H7 (cell line): ENCODE measurements at places on chromosomes 3 and 15. TPM values are rescaled to one million over a fixed set of nuclear protein-coding genes. Genes with fewer than 3 reads are reported as not detected.

The CCK gene
- 0.14 TPM in 1 of 2 replicates, not detected in the other for total RNA-seq

DNA sequence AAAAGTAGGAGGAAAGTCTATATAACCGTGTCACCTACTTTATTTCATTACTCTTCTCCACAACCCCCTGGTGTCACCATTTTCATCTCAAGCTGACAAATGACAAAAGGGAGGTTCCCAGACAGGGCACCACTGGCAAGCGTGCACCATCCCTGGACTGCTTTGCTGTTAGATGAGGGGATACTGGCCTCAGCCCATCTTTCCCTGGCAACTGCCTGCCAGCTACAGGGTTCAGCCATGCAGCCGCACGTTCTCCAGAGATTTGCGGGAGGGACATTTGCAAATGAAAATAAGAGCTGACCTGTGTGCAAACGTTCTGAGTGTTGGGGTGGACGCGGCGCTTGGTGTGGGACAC is 660 bp downstream of the UROC1 start:
- DNase-seq, result no peak

The TUSC7 gene
- total RNA-seq, result not detected in 2 replicates

The ARNT2 gene
- 1.5 and 3.1 TPM in 2 replicates for total RNA-seq

DNA sequence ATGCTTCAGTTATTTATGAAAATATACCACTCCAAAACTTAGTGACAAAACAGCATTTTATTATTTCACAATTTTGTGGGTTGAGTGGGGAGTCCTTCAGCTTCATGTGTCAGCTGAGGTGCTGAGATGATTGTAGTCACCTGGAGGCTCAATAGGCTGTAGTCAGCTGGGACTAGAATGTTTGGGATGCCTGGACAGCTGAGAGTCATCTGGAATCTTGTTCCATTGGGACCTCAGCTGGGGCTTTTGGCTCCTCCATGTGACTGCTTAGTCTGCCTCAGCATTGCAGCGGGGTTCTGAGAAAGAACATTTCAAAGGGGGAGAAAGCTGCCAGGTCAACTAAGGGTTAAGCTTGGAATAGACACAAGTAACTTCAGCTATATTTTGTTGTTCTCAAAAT is 13.4 kb downstream of the STT3B start:
- no peak for DNase-seq

The SYNPR gene
- 0.24 and 1.4 TPM in 2 replicates for total RNA-seq

The KCNAB1 gene
- 0.42 TPM in 1 of 2 replicates, not detected in the other for total RNA-seq

The PRICKLE2 gene
- 1.5 and 1.7 TPM in 2 replicates for total RNA-seq

The CSTA gene
- total RNA-seq, result not detected in 2 replicates

DNA sequence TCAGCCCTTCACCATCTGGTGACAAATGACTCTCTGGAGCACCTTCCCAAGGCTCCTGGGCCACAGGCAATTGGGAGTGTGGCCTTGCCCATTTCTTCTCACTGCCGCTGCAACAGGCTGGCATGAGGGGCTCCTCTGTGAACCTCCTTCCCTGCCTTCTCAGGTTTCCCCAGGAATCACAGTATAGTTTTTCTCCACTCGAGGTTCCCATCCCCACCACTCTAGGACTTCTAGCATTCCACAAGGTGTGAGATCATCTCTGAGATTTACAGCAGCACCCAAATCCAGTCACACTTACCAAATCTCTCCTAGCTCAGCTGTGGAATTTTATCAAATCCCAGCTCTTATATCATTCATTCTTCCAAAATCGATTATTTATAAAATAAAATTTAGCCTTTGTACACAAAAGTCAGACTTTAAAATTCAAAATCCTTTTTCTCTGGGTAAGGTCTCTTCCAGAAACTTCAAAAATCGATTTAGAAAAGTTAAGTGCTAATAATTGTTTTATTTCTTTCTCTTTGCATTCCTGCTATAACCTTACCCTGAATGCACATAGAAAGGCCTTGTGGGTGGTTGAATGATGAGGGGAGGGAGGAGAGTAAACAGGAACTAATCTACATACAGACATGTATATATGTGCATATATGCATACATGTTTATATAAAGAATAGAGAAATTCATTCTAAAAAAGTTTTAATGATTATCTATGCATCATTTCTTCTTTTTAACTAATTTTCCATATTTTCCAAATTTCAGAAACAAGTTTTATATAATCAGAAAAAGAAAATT is 18.9 kb upstream of the ATP13A4 start:
- no peak for DNase-seq

- DNase-seq, result no peak
Observed at GRCh38 chr3:127819086-127819485, 3.2 kb downstream of the MGLL start.

GRCh38 chr3:102112704-102113230 is 263.5 kb downstream of the NFKBIZ start:
- DNase-seq, result no peak

- no peak for DNase-seq
Observed at GRCh38 chr15:68594533-68595259, 15.9 kb downstream of the CORO2B start.

DNA sequence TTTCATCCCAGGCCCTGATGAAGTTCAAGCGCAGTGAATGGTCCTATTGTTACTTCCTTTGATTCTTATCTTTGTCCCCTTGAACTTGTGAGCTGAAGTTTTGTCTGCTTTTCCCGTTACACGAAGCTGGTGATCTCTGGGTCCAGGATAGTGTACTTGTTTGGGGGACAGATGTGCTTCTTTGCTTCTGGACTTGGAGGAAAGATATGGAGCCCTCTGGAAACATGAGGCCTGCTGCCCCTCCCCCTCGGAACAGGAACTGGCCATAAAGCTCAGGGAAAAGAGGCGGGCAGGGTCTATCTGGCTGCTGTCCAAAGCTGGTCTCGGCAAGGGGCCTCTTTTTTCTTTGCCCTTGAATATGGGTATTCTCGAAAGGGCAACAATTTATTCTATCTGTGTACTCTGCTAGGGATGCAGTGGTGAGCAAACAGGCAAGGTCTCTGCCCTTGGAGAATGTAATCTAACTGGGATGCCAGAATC is 47.6 kb downstream of the IDH2 start:
- DNase-seq, result no peak

The CCNB2 gene
- total RNA-seq, result 103 and 128 TPM in 2 replicates

DNA sequence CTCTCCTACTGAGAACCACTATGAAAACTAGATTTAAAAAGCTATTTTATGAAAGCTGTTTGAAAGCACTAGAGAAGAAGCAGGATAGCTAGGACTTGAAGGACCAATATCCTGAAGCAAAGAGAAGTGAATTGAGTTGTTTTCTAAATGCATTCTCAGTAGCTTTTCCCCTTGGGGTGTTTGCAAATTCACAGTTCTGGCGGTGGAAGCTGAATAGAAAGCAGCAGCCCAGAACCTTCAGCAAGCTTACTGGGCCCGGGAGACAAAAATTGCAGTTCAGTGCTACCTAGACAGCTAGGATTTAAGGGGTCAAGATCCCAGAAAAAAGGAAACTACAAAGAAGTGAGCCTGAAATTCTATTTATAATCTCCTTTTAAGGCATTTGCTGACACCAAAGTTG is 31.3 kb upstream of the ANP32A start:
- DNase-seq, result no peak

- DNase-seq, result no peak
Observed at GRCh38 chr3:133208184-133208583, 170.0 kb downstream of the TMEM108 start.

DNA sequence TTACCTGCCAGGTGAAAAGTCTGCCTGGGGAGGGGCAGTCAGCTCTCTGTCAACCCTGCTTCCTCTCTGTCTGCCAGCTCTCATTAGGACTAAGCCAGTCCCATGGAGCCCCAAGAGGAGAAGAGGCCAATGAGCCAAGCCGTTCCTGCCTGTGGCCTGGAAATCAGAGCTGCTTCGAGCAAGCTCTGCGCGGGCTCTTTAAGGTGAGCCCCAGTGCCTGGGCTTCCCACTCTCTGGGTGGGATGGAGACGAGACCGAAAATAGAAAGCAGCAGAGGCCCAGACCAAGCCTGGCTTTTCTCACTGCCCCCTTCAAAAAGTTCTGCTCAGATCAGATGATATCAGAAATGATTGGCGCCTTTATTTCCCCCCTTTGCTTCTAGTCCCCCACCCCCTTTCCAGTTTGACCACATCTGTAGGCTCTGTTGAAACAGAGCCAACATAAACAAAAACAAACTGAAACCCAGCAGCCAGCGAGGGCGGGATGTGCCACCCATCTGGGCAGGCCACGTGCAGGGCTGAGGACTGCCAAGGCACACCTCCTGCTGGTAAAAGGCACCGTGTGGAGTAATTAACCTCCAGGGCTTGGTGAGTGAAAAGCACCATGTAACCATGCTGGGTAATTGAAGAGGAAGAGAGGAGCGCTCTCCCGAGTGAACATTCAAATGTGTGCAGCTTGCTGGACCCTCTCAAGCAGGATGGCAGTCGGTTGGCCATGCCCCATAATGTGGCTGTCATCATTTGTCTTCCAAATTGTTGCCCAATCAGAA is 471.0 kb upstream of the PROK2 start:
- peak; percentile 66 for DNase-seq

The ZMAT3 gene
- 0.48 and 0.78 TPM in 2 replicates for total RNA-seq

The TMOD2 gene
- 1.2 and 1.3 TPM in 2 replicates for total RNA-seq

The UBAP1L gene
- total RNA-seq, result 0.14 and 1.6 TPM in 2 replicates

GRCh38 chr3:194057570-194058188 is 78.3 kb upstream of the HES1 start:
- DNase-seq, result no peak

- DNase-seq, result peak; percentile 20
Observed at GRCh38 chr15:90022345-90022744, 21.2 kb downstream of the ZNF710 start.

The NDN gene
- total RNA-seq, result 42.8 and 53.5 TPM in 2 replicates

- no peak for DNase-seq
Observed at GRCh38 chr15:27871078-27871901, 227.8 kb downstream of the OCA2 start.

GRCh38 chr3:183584246-183584913 is 28.9 kb upstream of the KLHL6 start:
- DNase-seq, result no peak

The NISCH gene
- 51.1 and 70.7 TPM in 2 replicates for total RNA-seq

The SLC6A11 gene
- 0.24 and 0.48 TPM in 2 replicates for total RNA-seq

GRCh38 chr3:59412516-59412915 is 362.7 kb upstream of the CFAP20DC start:
- DNase-seq, result no peak

DNA sequence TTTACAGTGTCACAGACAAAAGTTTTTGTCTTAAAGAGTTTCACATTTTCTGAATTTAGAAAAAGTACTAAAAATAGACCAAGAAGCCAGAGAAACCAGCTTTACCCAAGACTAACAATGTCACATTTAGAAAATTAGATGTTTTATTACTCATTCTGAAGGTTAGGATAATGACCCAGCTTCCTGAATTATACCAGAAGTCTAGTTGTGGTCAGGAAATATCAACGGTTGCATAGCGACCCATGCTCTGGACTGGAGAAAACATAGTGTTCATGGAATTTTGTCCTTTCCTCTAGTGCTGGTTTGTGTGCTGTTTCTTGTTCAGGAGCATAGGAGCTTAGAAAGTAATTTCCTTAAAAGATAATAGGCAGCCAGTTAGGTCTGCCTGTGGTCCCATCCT is 59.0 kb downstream of the DPPA2 start:
- no peak for DNase-seq

The TYRO3 gene
- 65.8 and 72.6 TPM in 2 replicates for total RNA-seq

DNA sequence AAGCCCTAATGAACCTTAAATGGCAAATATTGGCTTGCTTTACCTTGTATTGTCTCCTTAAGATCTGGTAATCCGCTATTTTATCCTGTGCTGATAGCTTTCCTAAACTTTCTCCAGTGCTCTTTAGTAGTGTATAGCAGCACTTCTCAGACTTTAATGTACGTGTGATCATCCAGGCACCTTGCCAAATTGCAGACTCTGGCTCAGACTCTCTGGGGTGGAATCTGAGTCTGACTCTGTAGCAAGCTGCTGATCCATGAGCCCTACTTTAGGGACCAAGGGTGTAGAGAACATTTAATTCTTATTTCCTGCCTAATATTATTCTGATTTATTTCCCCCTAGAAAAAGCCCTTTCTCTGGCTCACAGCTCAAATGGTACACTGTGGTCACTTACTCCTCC is 518.8 kb upstream of the ZNF385D start:
- DNase-seq, result no peak

The ANKRD34C gene
- not detected in 2 replicates for total RNA-seq

The TM6SF1 gene
- 0.62 and 0.63 TPM in 2 replicates for total RNA-seq

GRCh38 chr3:157081626-157082210 is 78.2 kb downstream of the CCNL1 start:
- DNase-seq, result peak; percentile 87

The POPDC2 gene
- total RNA-seq, result 0.59 TPM in 1 of 2 replicates, not detected in the other

- DNase-seq, result peak; percentile 43
Observed at GRCh38 chr15:98753726-98754656, 105.7 kb downstream of the IGF1R start.

- DNase-seq, result no peak
Observed at GRCh38 chr15:60576044-60576443, 97.1 kb upstream of the ICE2 start.

GRCh38 chr3:158313338-158313927 is 203.5 kb downstream of the RSRC1 start:
- no peak for DNase-seq

DNA sequence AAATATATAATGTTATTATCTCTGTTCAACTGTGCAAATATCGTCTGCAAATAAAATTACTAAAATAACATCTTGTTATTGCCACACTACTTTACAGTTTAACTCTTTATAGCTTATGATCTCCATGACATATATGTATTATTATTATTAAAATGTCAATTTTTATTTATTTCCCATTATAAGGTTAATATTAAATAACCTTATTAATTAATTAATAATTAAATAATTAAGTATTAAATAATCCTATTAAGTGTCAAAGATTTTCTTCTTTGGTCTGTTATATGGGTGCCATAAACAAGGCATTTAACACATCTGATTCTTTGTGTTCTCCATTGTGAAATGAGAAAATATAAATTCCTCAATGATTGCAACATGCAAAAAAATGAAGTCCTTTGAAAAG is 10.0 kb downstream of the BCHE start:
- no peak for DNase-seq

The CTXN2 gene
- 0.07 TPM in 1 of 2 replicates, not detected in the other for total RNA-seq

DNA sequence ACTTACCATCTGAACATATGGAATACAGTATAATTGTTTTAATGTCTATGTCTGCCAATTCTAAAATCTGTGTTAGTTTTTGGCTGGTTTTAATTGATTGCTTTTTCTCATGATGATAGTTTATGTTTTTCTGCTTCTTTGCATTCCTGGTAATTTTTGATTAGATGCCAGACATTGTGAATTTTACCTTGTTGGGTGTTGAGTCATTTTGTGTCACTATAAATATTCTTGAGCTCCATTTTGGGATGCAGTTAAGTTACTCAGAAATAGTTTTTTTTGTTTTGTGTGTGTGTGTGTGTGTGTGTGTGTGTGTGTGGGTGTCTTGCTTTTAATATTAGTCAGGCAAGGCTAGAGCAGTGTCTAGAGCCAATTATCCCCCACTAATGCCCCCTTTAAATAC is 818.8 kb upstream of the NR2F2 start:
- no peak for DNase-seq

The MORC1 gene
- total RNA-seq, result not detected in 2 replicates
